ENCODE measurements at places on chromosomes 4 and X. TPM values are rescaled to one million over a fixed set of nuclear protein-coding genes. Genes with fewer than 3 reads are reported as not detected.

TKTL2 gene
- not detected for total RNA-seq

XAGE1A gene
- not detected for total RNA-seq

P2RY10 gene
- total RNA-seq, result 39.3 TPM

TSPAN6 gene
- not detected for total RNA-seq

ADAMTS3 gene
- not detected for total RNA-seq

MAGEA9 gene
- total RNA-seq, result not detected

DNA sequence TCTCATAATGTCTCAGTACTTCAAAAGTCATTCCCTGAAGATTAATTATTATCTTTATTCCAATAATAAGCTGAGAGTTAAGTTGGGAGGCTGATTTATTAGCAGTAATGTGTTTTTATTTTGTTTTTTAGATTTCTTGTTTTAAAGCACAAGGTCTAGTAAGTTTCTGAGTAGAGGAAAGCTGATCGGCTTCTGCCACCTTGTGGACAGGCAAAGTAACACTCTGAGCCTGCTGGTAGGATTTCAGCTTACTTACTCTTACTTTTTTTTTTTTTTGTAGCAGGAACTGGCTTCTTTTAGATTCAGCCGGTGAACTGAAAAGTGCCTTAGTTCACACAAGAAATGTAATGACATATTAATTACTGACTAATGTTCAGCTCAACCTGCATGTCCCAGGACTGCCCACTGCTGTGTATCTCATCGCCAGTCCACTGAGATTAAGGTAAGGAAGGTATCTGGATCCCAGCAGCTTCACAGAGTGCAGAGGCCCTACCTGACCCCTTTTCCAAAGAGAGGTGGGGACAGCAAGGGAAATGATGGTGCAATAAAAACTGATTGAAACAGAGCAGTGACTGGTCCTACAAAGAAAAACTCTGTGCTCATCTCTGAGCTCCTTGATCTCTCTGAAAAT, 126.5 kb downstream of the ADGRA3 start:
- H3K4me3 ChIP-seq, result no peak overlapping the region
- H3K36me3 ChIP-seq, result no peaks in the 10 kb centered on the region
- peaks cover 2% of the 10 kb centered on the region for H3K4me1 ChIP-seq
- no peaks in the 10 kb centered on the region for H3K27me3 ChIP-seq
- peak; percentile 40 for DNase-seq

DNA sequence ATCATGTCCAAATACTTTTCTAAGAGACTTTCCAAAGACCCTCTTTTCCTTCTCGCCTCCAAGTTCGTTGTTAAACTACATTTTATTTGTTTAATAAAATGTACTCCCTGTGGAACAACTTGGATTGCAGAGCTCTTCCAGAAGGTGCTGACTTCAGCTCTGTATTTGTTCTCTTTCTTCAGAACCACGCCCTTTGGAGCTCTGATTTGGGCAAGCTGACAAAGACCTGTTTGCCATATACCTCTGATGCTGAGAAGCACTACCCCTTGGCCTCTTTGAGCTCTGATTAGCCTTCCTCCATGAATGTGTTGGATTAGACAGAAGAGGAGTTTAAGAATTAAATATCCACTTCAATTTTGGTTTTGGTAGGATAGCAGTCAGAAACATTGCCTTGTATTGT, 815.1 kb upstream of the POU3F4 start:
- no peaks in the 10 kb centered on the region for H3K36me3 ChIP-seq
- H3K4me1 ChIP-seq, result no peaks in the 10 kb centered on the region
- H3K27me3 ChIP-seq, result no peaks in the 10 kb centered on the region
- no peak for DNase-seq
- H3K4me3 ChIP-seq, result no peak overlapping the region
- no peak overlapping the region for H3K27ac ChIP-seq

DNA sequence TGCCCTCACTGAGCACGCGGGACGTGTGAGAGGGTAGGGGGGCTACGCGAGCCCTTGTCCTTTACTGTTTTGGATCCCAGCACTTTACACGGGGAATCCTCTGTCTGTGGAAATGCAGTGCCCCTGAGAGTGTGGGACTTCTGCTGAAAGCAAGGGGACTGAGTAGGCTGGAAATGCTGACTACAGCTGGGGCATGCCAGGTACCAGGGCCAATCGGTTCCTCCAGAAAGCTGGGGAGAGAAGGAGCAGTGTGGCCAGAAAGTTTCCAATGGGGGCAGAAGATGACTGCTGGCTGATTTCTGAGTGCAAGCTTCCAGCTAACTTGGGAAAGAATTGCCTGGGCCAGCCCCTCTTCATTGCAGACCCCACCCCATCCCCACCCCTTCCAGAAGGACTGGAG, 1.5 kb downstream of the NHSL2 start:
- H3K4me3 ChIP-seq, result no peak overlapping the region
- peaks cover 2% of the 10 kb centered on the region for H3K4me1 ChIP-seq
- H3K27ac ChIP-seq, result no peak overlapping the region
- peaks cover 21% of the 10 kb centered on the region for H3K27me3 ChIP-seq

GRCh38 chr4:123843137-123843536, 446.5 kb downstream of the SPRY1 start:
- no peak overlapping the region for H3K4me3 ChIP-seq
- DNase-seq, result no peak
- H3K27me3 ChIP-seq, result no peaks in the 10 kb centered on the region
- no peaks in the 10 kb centered on the region for H3K4me1 ChIP-seq
- no peak overlapping the region for H3K27ac ChIP-seq

DNA sequence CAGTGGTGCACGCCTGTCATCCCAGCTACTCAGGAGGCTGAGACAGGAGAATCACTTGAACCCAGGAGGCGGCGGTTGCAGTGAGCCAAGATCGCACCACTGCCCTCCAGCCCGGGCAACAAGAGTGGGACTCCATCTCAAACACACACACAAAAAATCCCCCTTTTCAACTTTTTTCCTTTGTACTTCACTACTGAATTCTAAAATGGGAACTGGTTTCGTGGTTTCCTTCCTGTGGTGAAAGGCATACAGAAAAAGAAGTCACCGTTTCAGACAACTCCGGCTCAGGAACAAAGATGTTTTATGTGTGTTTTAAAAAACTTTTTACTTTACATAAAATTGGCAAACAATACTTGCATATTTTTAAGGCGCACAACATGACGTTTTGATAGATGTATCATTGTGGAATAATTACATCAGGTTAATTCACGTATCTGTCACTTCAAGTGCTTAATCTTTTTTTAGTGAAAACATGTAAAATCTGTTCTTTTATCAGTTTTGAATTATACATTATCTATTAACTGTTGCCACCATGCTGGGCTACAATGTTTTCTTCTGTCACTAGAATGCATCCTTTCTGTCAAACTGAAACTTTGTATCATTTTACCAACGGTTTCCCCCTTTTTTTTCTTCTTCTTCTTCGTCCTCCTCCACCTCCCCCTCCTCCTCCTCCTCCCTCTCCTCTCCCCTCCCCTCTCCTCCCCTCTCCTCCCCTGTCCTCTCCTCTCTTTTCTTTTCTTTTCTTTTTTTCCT, 186.0 kb downstream of the CRLF2 start:
- H3K36me3 ChIP-seq, result no peaks in the 10 kb centered on the region
- peaks cover 7% of the 10 kb centered on the region for H3K27me3 ChIP-seq
- peaks cover 14% of the 10 kb centered on the region for H3K4me1 ChIP-seq
- H3K4me3 ChIP-seq, result no peak overlapping the region
- DNase-seq, result no peak

GRCh38 chr4:26842911-26843310, 17.7 kb upstream of the STIM2 start:
- H3K4me1 ChIP-seq, result peaks cover 5% of the 10 kb centered on the region
- DNase-seq, result no peak
- H3K4me3 ChIP-seq, result no peak overlapping the region
- H3K36me3 ChIP-seq, result no peaks in the 10 kb centered on the region
- no peaks in the 10 kb centered on the region for H3K27me3 ChIP-seq

- H3K27ac ChIP-seq, result no peak overlapping the region
- peaks cover 2% of the 10 kb centered on the region for H3K4me1 ChIP-seq
- peaks cover 5% of the 10 kb centered on the region for H3K36me3 ChIP-seq
- no peak for DNase-seq
These were observed 91.5 kb downstream of the ELOVL6 start for GRCh38 chr4:110106931-110107296.

DNA sequence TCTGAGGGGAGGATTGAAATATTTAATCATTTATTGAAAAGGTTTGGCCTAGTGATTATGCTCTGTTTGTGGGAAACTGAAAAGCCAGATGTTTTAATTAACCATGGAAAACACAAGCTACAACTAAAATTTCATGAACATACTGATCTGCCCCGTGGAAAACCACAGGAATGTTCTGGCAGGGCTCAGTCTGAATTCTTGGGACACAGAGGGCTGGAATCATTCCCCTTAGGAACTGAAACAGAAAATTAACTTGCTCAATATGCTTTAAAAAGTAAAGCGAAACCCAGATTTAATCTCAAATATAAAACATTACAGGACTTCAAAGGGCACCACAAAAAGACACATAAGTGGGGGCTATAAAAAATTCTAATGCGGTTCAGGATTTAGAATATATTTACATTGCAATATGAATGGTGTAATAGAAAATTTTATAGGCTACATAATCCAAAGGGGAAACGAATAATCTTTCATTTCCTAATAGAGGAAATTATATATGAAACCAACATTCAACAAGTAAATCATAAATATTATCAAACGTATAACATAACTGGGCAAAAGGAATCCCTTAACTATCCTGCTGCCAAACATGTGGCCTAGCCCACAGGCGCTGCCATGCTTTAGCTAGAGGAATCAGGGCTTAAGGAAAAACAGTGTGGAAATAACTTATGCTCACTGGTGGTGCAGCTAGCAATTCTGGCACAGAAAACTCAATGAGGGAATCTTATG, 70.9 kb downstream of the APBB2 start:
- H3K27ac ChIP-seq, result no peak overlapping the region
- peaks cover 3% of the 10 kb centered on the region for H3K27me3 ChIP-seq
- H3K4me1 ChIP-seq, result no peaks in the 10 kb centered on the region
- H3K36me3 ChIP-seq, result no peaks in the 10 kb centered on the region
- no peak for DNase-seq

GRCh38 chr4:103915224-103915869, 195.6 kb upstream of the TACR3 start:
- H3K27ac ChIP-seq, result no peak overlapping the region
- H3K4me1 ChIP-seq, result no peaks in the 10 kb centered on the region
- DNase-seq, result no peak
- no peak overlapping the region for H3K4me3 ChIP-seq
- no peaks in the 10 kb centered on the region for H3K27me3 ChIP-seq
- H3K36me3 ChIP-seq, result no peaks in the 10 kb centered on the region

GRCh38 chrX:120429776-120430540, 39.1 kb downstream of the LAMP2 start:
- no peak overlapping the region for H3K4me3 ChIP-seq
- H3K36me3 ChIP-seq, result peaks cover 8% of the 10 kb centered on the region
- H3K27ac ChIP-seq, result no peak overlapping the region
- DNase-seq, result no peak

DNA sequence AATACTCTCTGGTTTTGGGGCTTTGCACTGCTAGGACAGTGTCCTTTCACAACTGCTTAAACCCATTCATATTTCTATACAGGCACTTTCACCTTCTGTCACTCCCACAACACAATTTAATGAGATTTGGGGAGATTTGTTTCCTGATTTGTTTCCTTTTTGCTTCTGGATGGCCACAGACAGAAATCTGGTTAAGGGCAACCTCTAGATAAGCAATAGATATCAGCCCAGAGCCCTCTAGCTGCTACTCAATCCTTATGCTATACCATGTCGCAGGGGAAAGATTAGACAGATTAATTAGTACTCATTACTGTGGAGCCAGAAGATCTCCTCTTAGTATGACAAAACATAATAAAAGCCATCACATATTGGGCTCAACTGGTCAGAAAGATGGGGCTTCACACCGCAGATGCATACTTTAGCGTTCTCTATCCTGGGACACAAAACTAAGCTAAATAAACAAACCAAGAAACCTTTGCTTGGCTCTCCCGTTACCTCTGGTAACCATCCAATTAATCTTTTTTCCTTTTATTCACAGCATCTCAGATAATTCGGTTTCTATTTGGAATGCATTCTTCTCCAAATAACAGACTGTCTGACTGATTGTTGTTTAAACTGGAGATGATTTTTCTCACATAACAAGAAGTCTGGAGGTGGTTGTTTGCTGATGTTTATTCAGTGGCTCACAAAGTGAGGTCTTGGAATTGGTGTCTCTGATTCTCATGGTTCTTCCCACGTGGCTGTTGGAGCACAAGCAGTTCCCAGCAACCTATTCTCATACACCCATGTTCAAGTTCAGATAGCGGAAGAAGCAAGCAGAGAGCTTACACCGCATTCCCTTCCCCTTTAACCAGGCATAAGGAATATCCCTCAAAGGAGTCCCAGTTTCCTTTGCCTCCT, 41.0 kb upstream of the ZNF330 start:
- no peak overlapping the region for H3K4me3 ChIP-seq
- DNase-seq, result no peak
- no peaks in the 10 kb centered on the region for H3K4me1 ChIP-seq
- H3K27me3 ChIP-seq, result peaks cover 12% of the 10 kb centered on the region
- no peak overlapping the region for H3K27ac ChIP-seq

- H3K27me3 ChIP-seq, result peaks cover 1% of the 10 kb centered on the region
- no peak overlapping the region for H3K4me3 ChIP-seq
- no peak overlapping the region for H3K27ac ChIP-seq
- no peaks in the 10 kb centered on the region for H3K36me3 ChIP-seq
- no peak for DNase-seq
These were observed 6.6 kb downstream of the SYN1 start for GRCh38 chrX:47613082-47613481.

GRCh38 chr4:98468709-98469108, 189.7 kb downstream of the TSPAN5 start:
- no peak overlapping the region for H3K4me3 ChIP-seq
- no peak overlapping the region for H3K27ac ChIP-seq
- DNase-seq, result no peak
- no peaks in the 10 kb centered on the region for H3K27me3 ChIP-seq

DNA sequence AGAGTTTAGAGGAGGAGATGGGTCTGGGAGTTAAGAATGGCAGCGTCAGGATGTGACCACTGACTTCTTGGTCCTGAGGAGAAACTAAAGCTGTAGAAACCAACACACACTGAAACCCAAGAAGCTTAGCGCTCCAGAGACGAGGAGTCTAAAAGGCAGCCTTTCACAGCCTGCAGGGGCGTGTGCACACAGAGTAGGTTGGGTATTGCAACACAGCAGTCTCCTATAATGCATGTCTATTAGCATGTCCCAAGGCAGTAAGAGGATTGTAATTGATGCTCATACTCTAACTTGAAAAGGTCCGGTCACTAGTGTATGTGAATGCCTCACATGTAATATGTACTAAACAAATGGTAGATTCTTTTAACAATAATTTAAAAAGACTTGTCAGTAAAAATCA, 57.4 kb downstream of the PTTG2 start:
- H3K4me1 ChIP-seq, result peaks cover 2% of the 10 kb centered on the region
- H3K4me3 ChIP-seq, result no peak overlapping the region
- no peak overlapping the region for H3K27ac ChIP-seq
- H3K27me3 ChIP-seq, result no peaks in the 10 kb centered on the region
- no peak for DNase-seq
- peaks cover 30% of the 10 kb centered on the region for H3K36me3 ChIP-seq
